ENCODE measurements at places on chromosomes 7 and 10.

DNA sequence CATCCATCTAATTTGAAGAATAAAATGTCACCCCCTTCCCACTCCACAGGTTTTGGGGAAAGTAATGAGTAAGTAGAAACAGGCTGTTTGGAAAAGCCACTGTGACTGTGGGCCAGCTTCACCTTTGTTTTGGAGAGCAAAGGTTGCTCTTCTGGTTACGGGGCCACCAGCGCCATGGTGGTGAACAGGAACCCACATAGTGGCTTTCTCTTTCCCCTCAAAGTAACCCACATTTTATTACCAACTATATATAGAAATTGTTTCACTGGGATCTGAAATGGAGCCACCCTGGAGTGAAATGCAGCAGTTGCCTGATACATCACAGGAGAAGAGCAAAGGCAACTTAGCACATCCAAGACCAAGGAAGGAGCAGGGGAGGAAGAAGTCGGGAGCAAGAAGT is 112.3 kb upstream of the EFCAB10 start:
- DNase-seq = no peak

GRCh38 chr10:661597-662222 is 27.8 kb downstream of the DIP2C start:
- no peak for DNase-seq

DNA sequence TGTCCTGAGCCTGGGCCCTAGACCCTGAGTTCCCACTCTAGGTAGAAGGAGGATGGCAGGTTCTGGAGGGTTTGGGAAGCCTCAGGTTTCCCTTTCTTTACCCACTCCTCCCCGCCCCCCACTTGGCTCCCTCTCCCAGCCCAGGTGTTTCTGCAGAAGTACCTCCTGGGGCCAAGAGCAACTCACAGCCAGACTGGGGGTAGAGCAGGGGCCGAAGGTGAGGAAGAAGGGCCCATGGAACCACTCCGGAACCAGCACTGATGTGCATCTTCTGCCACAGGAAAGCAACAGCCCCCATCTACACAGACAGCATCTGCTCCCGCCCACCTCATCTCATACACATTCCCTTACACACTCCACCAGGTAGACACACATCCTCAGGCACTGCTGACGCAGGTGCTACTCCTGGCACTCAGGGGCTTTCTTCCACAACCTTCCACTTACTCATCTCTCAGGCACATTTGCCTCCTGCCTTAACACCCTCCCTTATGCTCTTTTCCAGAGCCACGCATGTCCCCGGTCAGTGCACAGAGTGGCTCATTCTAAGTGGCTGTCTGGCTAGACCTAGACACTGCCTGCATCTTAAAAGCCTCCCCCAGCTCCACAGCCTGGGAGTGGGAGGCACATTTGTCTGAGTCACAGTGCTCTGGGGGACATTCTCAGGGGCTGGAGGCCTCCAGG is 1.8 kb downstream of the EPHB6 start:
- no peak for DNase-seq

GRCh38 chr7:134630893-134631292 is 15.8 kb upstream of the BPGM start:
- no peak for DNase-seq

- no peak for DNase-seq
These were observed 995 bp upstream of the CFTR start for GRCh38 chr7:117478836-117479224.

DNA sequence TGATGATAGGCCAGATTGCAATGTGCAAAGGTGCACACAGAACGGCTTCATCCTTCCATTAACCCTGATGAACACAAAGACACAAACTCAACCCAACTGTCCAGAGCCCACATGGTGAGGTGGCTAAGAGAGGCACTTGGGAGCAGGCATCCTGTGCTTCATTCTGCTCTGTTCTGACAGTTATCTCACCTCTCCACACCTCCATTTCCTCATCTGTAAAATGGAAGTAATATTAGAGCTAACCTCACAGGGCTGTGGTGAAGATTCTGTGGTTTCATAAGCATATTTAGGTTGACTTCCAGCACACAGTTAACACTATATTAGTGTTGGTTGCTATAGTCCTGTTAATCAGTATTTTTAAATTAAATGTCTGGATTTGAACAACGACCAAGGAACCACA is 126.3 kb downstream of the TAX1BP1 start:
- DNase-seq = no peak

- no peak for DNase-seq
These were observed 4.5 kb downstream of the NEUROG3 start for GRCh38 chr10:69568472-69569395.

DNA sequence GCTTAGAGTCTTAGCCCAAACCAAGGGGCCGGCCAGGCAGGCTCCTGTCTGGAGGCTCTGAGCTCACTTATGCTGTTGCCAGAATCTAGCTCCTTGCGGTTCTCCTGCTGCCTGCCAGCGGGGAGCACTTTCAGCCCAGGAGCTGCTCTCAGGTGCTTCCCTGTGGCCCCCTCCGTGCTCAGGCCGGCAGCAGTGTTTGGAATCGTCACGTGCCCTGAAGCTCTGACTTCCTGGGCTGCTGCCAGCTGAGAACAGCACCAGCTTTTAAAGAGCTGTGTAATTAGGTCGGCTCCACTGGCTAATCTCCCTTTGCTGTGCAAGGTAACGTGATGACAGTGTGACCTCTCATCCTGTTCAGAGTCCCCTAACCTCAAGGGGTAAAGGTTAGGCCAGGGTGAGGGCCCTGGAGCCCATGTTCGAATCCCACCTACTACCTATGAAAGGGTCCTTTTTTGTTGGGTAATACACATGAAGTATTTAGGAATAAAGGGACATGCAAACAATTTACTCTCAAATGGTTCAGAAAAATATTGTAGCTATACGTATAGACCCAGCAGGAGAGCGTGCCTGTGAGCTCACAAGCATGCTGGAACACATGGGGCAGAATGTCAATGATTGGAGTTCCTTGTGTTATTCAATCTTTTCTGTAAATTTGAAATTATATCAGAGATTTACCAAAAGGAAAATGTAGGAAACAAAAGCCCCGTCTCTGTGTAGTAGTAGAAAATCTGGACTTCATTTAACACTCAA is 16.6 kb downstream of the ZNF862 start:
- no peak for DNase-seq

DNA sequence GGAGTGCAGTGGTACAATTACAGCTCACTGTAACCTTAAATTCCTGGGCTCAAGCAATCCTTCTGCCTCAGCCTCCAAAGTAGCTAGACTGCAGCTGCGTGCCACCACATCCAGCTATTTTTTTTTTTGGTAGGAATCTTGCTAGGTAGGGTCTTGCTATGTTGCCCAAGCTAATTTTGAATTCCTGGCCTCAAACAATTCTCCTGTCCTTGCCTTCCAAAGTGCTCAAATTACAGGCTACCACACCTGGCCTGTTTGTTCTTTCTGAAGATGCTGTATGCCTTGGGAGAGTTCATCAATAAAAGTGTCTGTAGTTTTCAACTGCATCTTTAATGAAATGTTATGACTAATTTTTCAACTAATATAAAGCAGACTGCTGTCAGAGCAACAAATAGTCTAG is 452 bp downstream of the SAMD9 start:
- no peak for DNase-seq

- DNase-seq = no peak
These were observed 3.5 kb downstream of the SKIDA1 start for GRCh38 chr10:21521751-21522533.

GRCh38 chr10:75018251-75018650 is 93.2 kb upstream of the SAMD8 start:
- no peak for DNase-seq

DNA sequence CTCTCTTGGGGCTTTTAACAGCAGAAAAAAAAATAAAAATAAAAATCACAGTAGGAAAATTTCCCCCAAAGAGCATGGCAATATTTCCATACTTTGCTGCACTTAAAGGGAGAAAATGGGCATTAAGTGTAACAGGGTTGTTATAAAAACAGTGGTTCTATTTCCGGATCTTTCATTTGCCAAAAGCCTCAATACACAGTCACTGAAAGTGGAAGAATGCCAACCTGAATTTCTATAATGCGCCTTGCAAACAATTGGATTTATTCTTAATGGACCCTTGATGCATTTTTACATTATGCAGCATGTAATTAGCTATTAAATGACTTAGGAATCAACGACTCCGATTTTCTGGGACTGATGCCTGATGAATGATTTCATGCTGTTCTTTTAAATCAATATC is 127.6 kb upstream of the NANOS1 start:
- DNase-seq = no peak

- DNase-seq = no peak
These were observed 32.1 kb upstream of the EZH2 start for GRCh38 chr7:148916186-148916585.

DNA sequence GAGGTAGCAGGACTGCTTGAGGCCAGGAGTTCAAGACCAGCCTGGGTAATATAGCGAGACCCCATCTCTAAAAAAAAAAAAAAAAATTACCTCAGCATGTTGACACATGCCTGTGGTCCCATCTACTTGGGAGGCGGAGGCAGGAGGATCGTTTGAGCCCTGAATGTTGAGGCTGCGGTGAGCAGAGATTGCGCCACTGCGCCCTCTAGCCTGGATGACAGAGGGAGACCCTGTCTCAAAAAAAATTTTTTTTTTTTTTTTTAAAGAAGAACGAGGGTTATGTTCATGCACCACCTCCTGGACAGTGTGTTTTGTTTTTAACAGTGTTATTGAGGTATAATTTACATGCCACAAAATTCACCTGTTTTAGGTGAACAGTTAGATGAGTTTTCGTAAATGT is 51.1 kb upstream of the SEPHS1 start:
- no peak for DNase-seq

DNA sequence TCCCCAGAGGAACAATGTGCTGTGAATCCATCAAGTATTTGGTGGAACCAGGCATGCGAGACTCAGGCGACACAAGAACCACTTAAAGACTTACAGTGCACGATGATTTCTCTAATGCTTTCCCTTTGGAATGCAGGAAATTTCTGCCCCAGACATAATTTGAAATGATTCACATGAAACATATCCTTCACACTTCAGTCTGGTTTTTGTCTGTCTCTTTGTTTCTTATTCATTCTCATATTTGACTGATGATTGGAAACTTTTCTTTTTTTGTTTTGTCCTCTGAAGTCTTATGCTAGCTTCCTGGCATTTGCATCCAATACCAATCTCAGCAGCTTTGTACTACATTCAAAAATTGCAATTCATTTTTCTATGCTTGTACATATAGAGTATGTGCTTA is 502.8 kb downstream of the PHTF2 start:
- no peak for DNase-seq

DNA sequence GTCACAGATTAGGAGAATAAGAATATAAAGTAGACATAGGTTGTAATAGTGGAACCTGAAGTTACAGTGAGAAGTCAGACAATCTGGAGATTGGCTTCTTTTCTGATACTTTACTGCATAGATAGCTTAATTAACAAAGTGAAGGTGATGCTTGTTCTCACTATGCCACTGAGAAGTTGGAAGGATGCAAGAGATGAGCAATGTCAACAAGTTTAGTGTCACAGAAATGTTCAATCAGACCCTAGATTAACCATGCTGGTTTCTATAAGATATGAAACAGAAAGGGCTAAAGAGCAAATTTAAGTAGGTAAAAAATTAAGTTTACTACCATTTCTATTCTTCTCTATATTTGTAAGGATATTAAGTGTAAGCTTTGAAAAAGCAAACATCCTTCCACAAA is 838.6 kb upstream of the SORCS1 start:
- no peak for DNase-seq

GRCh38 chr10:72308320-72308987 is 34.7 kb downstream of the DDIT4 start:
- DNase-seq = no peak

DNA sequence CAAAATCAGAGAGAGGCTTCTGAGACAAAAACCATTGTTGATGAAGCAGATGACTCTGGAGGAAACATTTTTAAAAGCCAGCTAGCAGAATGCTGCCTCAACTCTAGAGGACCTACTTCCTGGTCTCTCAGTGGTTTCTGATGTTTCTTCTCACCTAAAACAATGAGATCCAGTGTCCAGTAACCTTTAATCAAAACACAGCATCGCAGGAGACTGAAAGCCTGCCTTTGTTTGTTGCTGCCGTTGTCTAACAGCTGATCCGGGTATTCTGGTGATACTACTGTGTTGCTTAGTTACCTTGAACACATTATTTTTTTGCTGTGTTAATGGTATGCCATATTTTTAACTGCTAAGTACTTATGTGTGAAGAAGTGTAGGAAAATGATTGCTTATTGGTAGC is 70.9 kb downstream of the WIPF3 start:
- DNase-seq = no peak

DNA sequence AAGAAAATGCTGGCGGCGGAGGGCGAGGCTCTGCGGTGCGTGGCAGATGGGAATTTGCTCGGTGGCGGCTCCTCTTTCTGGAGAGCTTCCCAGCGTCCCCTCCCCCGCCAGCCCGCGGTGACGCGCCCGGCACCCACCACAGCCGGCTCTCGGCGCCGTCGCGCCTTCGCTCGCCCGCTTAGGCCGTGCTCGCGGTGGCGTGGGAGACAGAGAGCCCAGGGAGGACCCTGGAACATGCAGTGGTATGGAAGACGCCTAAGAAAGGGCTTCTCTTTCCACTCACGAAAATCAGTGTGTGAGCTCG is 576 bp upstream of the CSGALNACT2 start:
- DNase-seq = no peak

DNA sequence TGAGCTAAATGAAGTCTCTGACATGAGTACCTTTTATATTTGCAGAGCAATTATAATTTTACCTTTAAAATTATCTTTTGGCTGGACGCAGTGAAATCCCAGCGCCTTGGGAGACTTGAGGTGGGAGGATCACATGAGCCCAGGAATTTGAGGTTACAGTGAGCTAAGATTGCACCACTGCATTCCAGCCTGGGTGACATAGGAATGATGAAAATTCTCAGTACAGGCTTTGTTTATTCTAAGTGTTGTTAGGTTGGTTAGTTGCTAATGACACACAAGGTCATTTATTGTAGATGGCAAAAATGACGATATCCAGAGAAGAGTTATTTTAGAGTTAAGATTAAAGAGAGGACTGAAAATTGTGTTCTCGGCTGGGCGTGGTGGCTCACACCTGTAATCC is 87.6 kb downstream of the XRCC2 start:
- no peak for DNase-seq

- DNase-seq = no peak
These were observed 319.7 kb downstream of the HPSE2 start for GRCh38 chr10:98915911-98916310.

DNA sequence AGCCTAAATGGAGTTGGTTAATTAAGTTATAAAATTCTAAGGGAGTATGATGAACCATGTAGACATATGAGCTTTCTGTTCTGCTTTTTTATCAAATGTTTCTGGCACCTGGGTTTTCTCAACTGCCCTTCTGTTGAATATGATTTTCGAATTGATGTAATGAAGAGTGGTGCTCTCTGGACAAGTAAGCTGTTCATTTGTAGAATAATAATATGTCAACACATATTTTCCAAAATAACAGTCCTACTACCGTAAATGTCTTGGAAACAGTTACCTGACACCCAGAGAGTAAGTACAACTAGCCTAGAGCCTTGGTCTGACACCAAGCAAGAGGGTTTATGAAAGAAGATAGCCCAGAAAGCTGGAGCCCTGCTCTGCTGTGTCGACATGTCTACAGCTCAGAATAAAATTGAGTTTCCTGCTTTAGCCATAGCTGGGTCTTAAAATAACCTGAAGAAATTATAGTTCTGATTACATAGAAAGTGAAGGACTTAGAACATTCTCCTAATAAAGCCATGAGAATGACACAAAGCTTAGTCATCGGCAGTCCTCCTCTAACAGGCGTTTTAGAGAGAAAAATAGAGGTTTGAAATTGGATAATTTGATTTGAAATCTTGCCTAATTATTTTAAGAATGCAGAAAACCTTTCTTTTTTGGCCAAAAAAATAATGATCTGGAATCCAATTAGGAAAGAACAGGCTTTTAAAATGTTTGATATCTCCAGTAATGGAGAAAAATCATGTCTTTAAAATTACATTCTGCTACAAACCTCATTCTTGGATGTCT is 25.1 kb downstream of the HDAC9 start:
- DNase-seq = no peak

GRCh38 chr7:40244226-40244625 is 109.4 kb downstream of the SUGCT start:
- DNase-seq = no peak

Measured in activated CD8-positive, alpha-beta memory T cell treated with anti-CD3 and anti-CD28 coated beads for 1 hour (primary cell).